ENCODE measurements at places on chromosomes 3 and 15. TPM values are rescaled to one million over a fixed set of nuclear protein-coding genes. Genes with fewer than 3 reads are reported as not detected.

ZNF385D gene
- not detected for total RNA-seq

ARHGEF26 gene
- not detected for total RNA-seq

MOBP gene
- not detected for total RNA-seq

NOX5 gene
- total RNA-seq, result not detected

CCR3 gene
- not detected for total RNA-seq

CD276 gene
- total RNA-seq, result 0.73 TPM

WDR49 gene
- 0.18 TPM for total RNA-seq

PXYLP1 gene
- total RNA-seq, result 17.5 TPM

CPLX3 gene
- 0.25 TPM for total RNA-seq

GOLGA8A gene
- total RNA-seq, result 158 TPM

GOLGA6B gene
- not detected for total RNA-seq

ACP3 gene
- total RNA-seq, result not detected

CYFIP1 gene
- total RNA-seq, result 40.6 TPM

SPATA12 gene
- not detected for total RNA-seq

KLHL40 gene
- not detected for total RNA-seq

VILL gene
- 13.2 TPM for total RNA-seq

VIPR1 gene
- total RNA-seq, result 7.0 TPM

CELSR3 gene
- 13.1 TPM for total RNA-seq

LRRC31 gene
- not detected for total RNA-seq

ABHD17C gene
- total RNA-seq, result 7.8 TPM

LRTM1 gene
- total RNA-seq, result not detected

INO80 gene
- 28.1 TPM for total RNA-seq

ANKRD28 gene
- 43.0 TPM for total RNA-seq

GABRG3 gene
- total RNA-seq, result not detected

OXTR gene
- total RNA-seq, result 3.6 TPM

KCNMB3 gene
- total RNA-seq, result 0.43 TPM

CRTC3 gene
- total RNA-seq, result 41.8 TPM

SNRK gene
- 21.2 TPM for total RNA-seq

GP9 gene
- total RNA-seq, result not detected

TUSC7 gene
- total RNA-seq, result not detected

EPHB1 gene
- not detected for total RNA-seq

B3GNT5 gene
- 56.4 TPM for total RNA-seq

ANKUB1 gene
- not detected for total RNA-seq

ILDR1 gene
- not detected for total RNA-seq

BOC gene
- total RNA-seq, result 0.62 TPM

INAFM2 gene
- 5.8 TPM for total RNA-seq

DMXL2 gene
- 2.3 TPM for total RNA-seq

LMAN1L gene
- 0.27 TPM for total RNA-seq

NUSAP1 gene
- total RNA-seq, result 181 TPM

C3orf38 gene
- total RNA-seq, result 24.4 TPM

NUP210 gene
- total RNA-seq, result 116 TPM

FBXW12 gene
- total RNA-seq, result not detected

TIMP4 gene
- not detected for total RNA-seq

HAUS2 gene
- 37.2 TPM for total RNA-seq

CRYGS gene
- total RNA-seq, result 3.9 TPM

CCR5 gene
- total RNA-seq, result 0.25 TPM

TNNC1 gene
- total RNA-seq, result 6.6 TPM

SLC51B gene
- total RNA-seq, result not detected

VEPH1 gene
- total RNA-seq, result not detected

MYO5C gene
- 1.0 TPM for total RNA-seq

B3GALNT1 gene
- 1.7 TPM for total RNA-seq

STX19 gene
- not detected for total RNA-seq

TJP1 gene
- total RNA-seq, result not detected

ATP11B gene
- total RNA-seq, result 93.3 TPM

TMEM39A gene
- total RNA-seq, result 42.8 TPM

RYR3 gene
- not detected for total RNA-seq

SERINC4 gene
- total RNA-seq, result 0.31 TPM

KCNMB2 gene
- not detected for total RNA-seq

SPESP1 gene
- 1.1 TPM for total RNA-seq

Measured in activated naive CD4-positive, alpha-beta T cell treated with anti-CD3 and anti-CD28 coated beads, Interleukin-2, amount 50 U/mL, for 72 hours (primary cell).